ENCODE measurements at places on chromosomes 3 and 15.

- no peak for DNase-seq
These were observed 30.7 kb upstream of the USP3 start for GRCh38 chr15:63473749-63473998.

- DNase-seq: no peak
These were observed 7.7 kb downstream of the MAP1A start for GRCh38 chr15:43525131-43525530.

GRCh38 chr15:58329781-58330671 is 101.8 kb upstream of the LIPC start:
- no peak for DNase-seq

DNA sequence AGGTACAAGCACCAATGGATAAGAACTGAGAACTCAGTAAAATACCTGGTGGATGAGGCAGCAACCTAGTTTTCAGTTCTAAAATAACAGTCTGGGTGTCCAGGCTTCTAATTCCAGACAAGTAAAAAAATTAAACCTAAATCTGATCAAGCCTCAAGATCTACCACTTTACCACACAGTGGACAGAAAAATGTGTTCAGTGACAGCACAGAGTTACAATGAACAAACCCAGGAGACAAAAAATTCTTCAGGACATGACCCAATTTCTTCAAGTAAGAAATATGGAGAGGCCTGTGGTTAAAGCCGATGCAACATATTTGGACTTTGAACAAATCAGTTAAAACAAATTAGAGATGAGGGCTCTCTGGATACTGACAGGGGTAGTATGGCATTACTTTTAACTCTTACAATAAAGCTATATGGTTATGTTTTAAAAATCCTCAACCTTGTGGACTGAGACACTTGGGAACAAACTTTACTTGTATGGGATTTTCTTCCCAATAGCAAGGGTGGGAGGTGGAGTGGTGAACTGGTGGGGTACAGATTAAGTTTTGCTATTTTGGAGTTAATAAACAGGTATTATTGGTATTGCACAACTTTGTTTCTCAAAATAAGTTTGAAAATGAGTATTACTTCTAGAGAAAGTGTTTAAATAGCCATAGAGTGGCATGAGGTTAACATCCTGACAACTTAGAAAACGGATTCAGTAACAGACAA is 14.2 kb downstream of the CCNL1 start:
- no peak for DNase-seq

DNA sequence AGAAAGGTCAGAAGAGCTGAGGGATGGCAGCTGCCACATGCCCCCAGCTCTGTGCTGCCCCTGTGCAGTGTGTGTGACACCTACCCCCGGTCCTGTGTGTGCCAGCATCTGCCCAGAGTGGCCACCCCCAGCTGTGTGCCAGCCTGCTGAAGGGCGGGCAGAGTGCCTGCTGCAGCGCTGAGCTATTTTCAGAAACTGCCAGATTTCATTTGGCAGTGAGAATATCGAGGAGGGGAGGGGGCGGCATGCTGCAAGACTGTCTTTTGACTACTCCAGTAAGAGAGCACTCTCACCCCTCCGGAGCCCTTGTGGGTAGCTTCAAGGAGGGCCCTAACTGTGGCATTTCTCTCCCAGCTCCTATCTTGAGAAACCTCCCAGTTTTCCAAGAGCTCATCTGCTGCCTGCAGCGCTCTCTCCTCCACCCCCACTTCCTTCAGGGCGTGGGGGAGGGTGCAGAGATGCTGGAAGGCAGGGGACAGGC is 25.2 kb upstream of the DOCK3 start:
- no peak for DNase-seq

GRCh38 chr15:63483521-63484371 is 20.6 kb upstream of the USP3 start:
- DNase-seq: peak; percentile 20

- no peak for DNase-seq
These were observed 50.9 kb downstream of the KLHL6 start for GRCh38 chr3:183504597-183504996.

GRCh38 chr3:168364967-168365366 is 269.2 kb upstream of the GOLIM4 start:
- no peak for DNase-seq

- DNase-seq: no peak
These were observed 572.1 kb downstream of the FGF12 start for GRCh38 chr3:192155194-192155593.

DNA sequence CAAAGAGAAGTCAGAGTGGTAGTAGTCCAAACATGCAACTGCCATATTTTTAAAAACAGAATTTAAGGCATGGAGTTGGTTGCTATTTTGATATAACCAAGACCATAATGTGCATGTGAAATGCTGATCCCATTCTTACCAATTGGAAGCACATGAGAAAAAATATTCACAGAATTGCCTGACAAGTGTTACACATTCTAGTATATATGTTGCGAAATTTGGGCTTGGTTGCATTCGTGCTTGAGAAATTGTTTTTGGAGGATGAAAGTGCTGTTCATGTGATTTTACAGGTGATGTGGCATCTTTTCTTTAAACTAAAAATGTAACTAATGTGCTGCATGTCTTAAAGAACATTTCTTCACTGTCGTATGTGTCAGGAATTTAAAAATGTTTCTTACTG is 199.7 kb downstream of the CHL1 start:
- no peak for DNase-seq

GRCh38 chr3:51739110-51739509 is 32.2 kb downstream of the GRM2 start:
- no peak for DNase-seq

DNA sequence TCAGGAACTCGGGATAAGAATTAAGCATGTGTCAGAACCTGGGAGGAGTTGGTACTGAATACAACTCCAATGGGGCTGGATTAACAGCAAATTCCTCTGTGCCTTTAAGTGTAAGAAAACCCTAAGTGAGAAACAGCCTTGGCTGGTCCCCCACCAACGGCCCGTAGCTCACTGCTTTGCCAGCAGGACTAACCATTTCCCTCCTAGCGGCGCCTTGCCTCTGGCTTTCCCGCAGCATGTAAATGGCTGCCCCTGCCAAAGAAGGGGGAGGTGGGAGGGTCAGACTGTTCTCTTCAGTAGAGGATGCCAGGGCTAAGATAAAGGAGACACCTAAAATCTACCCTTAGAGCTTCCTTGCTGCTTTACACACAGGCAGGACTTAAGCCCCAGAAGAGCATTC is 51.0 kb upstream of the SH3GL3 start:
- DNase-seq: no peak

DNA sequence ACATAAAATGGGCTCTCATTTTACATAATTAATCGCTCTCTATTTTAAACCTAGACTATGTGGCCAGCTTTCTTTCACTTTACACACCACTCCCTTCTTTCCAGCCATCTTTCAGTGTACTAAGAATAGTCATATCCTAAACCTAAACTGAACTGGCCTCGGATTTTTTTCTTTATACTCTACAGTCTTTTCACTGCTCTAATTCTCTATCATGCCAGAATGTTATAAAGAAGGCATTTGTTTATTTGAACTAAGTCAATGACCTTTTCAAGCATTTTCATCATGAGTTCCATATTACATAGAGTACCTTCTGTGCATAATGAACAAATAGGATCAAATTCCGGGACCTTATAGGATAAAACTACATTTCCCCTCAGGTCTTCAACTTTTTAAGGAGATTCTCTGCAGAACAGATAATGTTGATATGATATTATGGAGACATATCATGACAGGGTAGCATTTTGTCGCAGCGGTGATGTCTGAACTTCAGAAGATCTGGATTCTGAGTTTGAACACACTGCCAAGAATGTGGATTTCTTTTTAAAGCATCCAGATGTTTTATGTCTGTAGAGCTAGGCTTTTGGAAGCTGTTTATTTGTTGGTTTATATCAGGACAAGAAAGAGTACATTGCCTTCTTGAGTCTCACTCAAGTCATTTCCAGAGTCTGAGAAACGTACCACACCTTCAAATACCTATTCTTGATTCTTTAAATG is 1047.3 kb downstream of the MCTP2 start:
- no peak for DNase-seq

- DNase-seq: no peak
These were observed 111.0 kb upstream of the MYO5C start for GRCh38 chr15:52406601-52407000.

DNA sequence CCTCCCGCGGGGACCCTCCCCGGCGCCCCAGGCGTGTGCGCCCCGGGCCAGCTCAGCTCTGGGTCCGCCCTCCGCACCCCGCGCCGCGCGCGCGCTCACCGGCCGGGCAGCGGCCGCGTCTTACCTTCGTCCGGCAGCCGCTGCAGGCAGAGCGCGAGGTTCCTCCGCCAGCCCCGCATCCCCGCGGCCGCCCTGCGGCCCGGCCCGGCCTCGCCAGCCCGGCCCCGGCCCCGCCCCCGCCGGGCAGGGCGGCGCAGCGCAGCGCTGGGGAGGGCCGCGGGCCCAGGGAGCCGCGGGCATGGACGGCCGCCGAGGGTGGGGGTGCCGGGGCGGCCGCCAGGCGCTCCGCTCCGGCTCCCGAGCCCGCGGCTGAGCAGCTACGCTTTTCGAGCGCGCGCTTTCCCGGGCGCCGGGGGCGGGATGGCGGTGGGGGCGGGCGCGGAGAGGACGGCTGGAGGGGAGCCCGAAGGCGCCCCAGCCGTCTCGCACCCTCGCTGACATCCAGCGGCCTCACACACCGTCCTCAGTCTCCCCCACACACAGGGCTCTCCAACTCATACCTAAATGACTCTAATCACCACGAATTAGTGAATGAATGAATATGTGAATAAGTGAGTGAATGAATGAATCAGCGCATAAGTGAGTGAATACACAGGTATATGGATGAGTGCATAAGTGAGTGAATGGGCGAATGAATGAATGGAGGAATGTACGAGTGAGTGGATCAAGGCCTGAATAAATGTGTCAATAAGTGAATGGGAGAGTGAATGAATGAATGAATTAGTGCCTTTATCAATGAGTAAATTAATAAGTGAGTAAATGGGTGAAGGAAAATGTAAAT is 48.5 kb upstream of the CCDC174 start:
- no peak for DNase-seq

DNA sequence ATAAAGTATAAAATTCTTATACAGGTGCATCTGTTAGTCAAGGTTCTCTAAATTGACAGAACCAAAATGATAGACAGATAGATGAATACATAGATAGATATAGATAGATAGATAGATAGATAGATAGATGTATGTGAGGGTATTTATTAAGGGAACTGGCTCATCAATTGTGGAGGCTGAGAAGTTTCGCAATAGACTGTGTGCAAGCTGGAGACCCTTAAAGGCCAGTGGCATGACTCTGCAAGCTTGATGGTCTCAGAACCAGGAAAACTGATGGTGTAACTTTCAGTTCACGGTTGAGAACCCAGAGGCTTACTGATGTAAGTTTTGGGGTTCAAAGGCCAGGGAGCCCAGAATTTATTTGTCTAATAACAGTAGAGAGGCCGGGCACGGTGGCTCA is 1123.7 kb upstream of the CADM2 start:
- no peak for DNase-seq

GRCh38 chr15:66253418-66254088 is at the start of gene MEGF11:
TSS of gene MEGF11 (minus strand) at chr15:66253750. CDS start at chr15:66128403, 125,347 bp downstream.
- no peak for DNase-seq

DNA sequence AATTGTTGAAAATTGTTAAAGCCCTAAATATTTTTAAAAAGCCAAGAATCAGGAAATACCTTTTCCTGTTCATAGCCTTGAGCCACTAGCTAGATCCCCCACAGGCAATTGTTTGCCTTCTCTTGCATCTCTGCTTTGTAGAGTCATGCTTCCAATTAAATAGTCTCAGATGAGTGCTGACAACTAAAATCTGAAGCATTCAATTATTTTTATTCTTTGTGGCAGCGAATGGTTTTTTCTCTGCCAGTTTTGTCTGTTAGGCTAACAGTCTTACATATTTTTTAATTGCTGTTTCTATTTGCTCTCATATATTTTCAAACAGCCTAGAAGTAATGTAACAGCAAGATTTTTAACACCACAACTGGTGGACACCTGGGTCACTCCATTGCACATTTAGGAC is 277.1 kb upstream of the GBE1 start:
- DNase-seq: peak; percentile 9

GRCh38 chr3:136380530-136380929 is 130.4 kb downstream of the PCCB start:
- DNase-seq: no peak

- DNase-seq: no peak
These were observed 15.7 kb downstream of the KLHL6 start for GRCh38 chr3:183539811-183540210.

GRCh38 chr15:25053000-25053815 is 98.4 kb downstream of the SNRPN start:
- no peak for DNase-seq

DNA sequence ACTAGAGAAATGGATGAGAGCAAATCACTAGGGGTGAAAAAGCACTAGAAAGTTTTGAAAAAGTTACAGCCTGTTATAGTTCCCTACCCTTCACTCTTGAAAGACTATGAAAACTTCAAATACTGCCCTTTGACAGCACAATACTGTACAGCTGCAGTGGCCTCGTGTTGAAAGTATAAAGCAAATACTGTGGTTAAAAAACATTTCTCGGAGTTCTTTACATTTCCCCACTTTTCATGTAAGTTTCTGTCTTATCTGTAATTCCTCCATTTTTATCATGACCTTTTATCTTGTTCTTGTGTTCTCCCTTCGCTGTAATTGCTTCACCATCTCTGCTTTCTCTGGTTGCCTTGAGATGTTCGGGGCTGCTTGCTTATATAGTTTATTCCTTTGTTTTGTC is 423.8 kb upstream of the CFAP20DC start:
- no peak for DNase-seq

DNA sequence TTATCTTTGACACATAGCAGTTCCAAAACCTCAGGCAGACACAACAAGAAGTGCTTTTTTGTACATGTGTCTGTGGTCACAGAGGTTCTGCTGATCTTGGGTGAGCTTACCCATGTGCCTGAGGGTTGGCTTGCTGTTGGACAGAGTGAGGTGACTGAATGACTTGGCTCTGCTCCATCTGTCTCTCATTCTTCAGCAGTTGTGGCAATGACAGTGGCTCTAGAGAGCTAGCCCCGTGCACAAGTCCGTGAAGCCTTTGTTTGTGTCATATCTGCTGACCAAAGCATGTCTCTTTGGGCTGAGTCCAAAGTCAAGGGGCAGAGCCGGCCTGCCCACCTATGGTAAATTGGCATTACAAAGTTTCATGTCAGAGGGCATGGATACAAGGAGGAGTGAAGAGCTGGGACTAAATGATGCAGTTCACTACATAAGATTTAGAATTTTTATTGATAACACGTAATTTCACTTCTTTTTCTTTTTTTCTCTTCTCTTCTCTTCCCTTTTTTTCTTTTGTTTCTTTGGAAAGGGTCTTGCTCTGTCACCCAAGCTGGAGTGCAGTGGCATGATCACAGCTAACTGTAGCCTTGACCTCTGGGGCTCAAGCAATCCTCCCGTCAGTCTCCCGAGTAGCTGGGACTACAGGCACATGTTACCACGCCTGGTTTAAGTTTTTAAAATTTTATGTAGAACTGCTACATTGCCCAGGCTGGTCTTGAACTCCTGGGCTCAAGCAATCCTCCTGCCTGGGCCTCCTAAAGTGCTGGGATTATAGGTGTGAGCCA is 77.9 kb downstream of the ITPR1 start:
- peak; percentile 38 for DNase-seq

DNA sequence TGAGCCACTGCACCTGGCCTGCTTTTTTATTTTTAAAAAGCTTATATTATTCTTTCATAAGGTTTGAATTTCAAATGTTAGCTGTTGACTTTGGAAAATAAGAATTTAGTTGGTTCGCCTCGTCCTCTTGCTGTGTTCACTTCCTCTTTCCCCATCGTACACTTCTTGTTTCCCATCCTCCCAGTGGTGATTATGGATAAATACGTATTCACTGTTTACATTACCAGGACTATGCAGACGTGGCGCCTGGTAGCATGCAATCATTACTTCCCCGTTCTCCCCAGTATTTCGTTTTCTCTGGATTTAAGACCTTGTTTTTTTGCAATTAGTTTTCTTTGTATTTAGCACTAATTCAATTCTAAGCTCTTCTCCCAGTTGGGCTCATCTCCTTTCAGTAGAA is 70.1 kb downstream of the LMLN start:
- DNase-seq: peak; percentile 64
